ENCODE measurements at places on chromosomes 2 and 18.

GRCh38 chr18:36284268-36284667, 13.2 kb upstream of the FHOD3 start:
- DNase-seq = no peak

- no peak for DNase-seq
These were observed 60.6 kb downstream of the ETAA1 start for GRCh38 chr2:67457699-67458098.

DNA sequence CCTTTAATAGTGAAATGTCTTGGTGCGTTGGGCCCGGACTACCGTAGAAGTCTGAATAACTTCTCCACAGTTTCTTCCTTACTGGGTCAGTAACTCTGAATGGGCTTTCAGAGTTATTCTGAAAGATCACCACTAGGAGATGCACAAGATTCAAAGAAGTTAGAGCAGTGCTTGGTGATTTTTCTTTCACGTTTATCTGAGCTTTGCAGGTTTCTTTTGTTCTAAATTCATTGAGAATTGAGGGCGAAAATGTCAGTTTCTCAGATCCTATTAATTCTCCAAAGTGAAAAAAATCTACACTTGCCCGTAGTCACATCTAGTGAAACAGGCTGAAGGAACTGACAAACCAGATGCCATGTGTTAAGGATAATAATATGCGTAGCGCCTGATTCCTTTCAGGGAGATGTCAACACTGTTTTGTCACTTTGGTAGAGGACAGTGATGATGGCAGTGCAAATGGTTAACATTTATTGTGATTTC, 70.1 kb downstream of the QPCT start:
- no peak for DNase-seq

DNA sequence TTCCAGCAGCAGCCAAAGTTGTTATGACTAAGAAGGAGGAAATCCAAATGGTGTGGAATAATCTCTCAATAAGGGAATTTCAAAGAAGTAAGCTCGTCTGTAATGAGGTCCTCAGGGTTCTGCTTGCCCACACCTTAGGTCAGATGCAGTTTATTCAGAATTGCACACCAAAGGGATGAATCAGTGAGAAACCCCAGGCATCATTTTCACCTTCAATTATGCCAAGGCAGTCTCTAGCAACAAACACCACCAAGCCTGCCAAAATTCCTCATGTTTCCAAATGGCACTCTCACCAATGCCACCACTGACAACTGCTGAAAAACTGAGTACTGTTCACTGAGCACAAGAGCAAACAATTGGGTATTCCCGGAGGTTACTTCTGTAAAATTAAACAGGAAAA, 43.6 kb downstream of the KCNG3 start:
- no peak for DNase-seq

- no peak for DNase-seq
These were observed 566.1 kb downstream of the TMEM182 start for GRCh38 chr2:103327966-103328365.

GRCh38 chr2:224869601-224870233, 153.6 kb upstream of the CCDC195 start:
- DNase-seq = no peak

- no peak for DNase-seq
These were observed 31.3 kb upstream of the CNTNAP5 start for GRCh38 chr2:123993728-123994323.

GRCh38 chr2:2086914-2087313, 244.2 kb downstream of the MYT1L start:
- no peak for DNase-seq

DNA sequence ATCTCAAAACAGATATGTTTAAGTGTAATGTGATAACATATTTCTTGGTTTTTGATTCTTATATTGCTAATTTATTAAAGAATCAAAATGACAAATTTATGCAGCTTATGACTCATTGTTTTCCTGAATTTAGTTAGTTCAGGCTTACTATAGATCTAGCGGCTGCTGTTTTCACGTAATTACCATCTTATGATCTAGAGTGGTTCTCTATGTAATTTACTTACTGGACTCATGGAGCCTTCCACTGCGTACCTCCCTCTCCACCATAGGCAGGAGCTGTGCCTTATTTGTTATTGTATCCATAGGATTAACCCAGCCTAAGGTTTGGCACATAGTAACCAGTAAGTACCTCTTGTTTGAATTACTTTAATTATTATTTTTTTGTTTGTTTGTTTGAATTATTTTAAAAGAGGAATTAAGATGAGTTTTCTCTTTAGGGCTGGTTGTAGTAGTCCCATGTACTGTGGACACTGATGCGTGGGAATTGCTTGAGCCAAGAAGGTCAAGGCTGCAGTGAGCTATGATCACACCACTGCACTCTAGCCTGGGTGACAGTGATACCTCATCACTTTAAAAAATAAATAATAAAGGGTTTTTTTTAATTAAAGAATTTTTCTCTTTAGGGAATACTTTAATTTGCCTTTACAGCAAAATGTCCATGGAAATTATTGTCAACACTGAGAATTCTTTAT, 165.5 kb downstream of the PHLPP1 start:
- no peak for DNase-seq

GRCh38 chr2:134202371-134202770, 51.5 kb upstream of the MGAT5 start:
- DNase-seq = no peak
